ENCODE measurements at places on chromosomes 7 and 10.

- DNase-seq, result no peak
Measured at GRCh38 chr7:23654508-23654907, 25.5 kb upstream of the FAM221A start.

DNA sequence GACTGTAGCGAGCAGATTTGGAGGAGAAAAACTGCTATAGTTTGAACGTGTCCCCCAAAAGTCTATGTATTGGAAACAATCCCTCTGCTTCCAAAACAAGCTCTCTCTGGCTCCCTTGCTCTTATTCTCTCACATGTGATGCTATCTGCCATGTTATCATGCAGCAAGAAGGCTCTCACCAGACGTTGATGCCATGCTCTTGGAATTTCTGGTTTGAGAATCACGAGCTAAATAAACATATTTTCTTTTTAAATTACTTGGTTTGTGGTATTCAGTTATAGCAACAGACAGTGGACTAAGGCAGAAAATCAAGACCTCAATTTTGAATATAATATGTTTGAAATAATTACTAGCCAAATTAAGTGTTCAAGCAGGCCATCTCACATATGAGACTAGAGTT lies 17.5 kb upstream of the GNAT3 start:
- DNase-seq, result no peak

DNA sequence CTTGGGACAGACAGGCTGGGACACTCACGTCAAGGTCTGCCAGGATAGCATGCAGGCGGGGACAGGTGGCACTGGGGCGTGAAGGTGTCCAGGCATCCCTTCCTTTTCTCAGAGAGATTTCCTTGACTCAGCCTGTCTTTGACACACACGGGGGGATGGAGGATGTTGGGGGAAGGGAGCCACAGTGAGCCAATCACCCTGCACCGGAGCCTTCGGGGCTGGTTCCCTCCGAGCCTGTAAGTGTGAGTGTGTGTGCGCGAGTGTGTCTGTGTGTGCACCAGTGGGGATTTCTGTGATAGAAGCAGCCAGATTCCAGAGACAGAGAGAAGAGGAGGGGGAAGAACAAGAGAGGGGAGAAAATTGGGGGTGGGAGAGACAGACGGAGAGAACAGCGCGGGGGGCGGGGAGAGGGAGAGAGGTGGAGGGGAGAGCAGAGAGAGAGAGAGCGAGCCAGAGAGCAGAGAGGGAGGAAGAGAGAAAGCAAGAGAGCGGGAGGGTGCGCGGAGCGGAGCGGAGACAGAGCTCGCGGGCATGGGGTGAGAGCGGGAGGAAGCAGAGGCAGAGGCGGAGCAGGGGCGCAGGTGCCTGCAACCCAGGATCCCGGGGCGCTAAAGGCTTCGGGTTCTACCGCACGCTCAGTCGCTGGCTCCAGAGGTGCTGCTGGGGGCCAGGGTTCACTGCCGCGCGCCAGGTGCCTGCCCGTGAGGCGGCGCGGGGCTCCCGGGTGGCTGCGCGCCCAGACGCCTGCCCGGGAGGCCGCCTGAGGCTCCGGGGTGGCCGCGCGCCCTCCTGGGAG lies 466 bp upstream of the GPR26 start:
- no peak for DNase-seq

DNA sequence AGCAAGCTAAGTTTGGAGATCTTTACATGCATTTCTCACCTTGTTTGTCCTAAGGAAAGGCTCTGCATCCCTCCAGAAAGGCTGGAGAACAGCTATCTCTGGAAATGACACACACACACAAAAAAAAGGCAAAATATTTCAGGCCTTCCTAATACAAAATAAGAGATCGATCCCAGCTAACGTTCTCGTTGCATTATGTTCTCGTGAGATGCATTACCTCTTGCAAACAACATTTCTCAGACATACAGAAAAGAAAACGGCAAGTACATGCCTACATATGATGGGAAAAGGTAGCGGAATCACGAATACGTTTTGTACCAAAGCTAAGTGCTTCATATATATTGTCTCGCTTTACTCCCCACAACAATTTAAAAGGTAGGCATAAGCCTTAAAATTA lies 488 bp downstream of the MTERF1 start:
- no peak for DNase-seq

- no peak for DNase-seq
Measured at GRCh38 chr10:35019041-35020024, 70.8 kb downstream of the CUL2 start.

GRCh38 chr7:30463405-30464145 lies 15.0 kb downstream of the NOD1 start:
- DNase-seq, result no peak

DNA sequence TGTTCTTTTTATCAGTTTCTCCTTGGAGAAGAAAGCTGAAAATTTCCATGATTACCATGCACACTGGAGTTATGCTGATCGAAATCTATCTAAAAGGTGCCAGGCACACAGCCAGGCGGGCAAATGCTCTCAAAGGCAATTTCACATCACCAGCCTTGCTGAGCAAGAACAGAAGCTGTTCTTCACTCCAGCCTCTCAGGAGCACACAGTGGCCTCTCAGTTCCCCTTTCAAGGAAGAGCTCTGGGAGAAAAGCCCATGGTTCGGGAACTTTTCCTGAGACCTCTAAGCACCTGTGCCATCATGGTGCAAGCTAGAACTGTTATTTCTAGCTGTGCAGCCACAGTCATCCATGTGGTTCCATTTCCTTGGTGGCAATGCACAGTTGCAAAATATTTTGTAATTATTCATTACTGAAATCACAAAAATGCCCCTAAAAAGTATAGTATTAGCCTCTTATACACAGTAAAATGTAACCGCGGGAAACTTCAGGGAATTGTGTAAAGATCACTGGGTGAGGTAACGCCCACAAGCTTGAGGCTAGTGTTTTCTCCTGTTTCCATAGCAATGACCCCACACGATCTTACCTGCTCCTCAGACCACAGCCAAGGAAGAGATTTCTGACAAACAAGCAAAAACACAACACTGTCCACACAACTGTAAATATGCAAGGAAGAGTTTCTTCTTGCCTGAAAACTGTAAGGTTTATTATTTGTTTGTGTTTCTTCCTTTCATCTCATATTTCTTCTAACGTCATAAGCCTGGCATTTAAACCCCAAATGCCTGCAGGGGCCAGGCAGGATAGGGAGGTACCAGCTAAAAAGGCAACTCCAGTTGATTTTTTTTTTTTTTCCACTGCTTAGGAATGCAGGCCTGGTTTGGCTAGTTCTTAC lies 121.2 kb downstream of the FAM107B start:
- no peak for DNase-seq

Measured in stimulated activated CD4-positive, alpha-beta T cell treated with anti-CD3 and anti-CD28 coated beads, Interleukin-15, amount 100 ng/mL, for 1 hour (primary cell).